GM12865 (cell line): ENCODE measurements at places on chromosomes 13 and 19.

DNA sequence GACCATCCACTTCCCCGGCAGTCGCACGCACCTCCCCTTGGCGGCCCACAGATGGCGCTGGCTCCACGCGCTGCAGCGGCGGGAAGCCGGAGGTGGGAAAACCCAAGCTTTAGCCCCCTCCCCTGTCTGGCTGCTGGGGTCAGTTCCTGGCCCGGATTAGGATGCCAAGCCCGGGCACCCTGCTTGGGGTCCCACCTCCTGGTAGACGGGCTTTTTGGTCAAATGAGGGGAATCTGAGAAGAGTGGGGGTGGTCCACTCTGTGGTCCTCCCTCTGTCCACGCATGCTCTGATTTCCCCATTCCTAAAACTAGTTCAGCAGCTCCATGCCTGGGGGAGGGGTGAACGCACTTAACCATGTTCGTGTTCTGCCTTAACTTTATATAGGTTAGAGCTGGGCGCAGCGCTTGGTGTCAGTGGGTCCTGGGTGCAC lies 8.1 kb upstream of the ADGRE2 start:
- DNase-seq: peak; percentile 38

GRCh38 chr19:44607049-44607448 lies 6.3 kb upstream of the IGSF23 start:
- no peak for DNase-seq

DNA sequence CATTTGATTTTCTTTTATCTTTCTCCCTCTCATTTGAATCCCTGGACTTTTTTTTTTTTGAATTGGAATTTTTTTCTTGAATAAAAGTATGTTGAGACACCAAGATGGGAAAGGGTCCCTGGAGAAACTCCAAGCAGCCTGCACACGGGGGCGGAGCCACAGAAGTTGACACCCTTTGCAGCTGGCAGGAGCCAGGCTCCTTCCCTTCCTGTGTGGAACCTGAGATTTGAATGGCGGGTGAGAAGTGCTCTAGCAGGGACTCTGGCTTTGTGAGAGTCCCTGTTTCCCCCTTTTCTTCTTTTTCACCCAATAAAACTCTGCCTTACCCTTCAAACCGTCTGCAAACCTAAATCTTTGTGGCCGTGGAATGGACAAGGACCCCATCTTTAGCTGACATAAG lies 1381.0 kb upstream of the MIR17HG start:
- no peak for DNase-seq

- DNase-seq: no peak
Measured at GRCh38 chr19:39415111-39416046, 2.9 kb downstream of the PLEKHG2 start.

GRCh38 chr13:58933475-58933874 lies 1230.3 kb downstream of the DIAPH3 start:
- no peak for DNase-seq

DNA sequence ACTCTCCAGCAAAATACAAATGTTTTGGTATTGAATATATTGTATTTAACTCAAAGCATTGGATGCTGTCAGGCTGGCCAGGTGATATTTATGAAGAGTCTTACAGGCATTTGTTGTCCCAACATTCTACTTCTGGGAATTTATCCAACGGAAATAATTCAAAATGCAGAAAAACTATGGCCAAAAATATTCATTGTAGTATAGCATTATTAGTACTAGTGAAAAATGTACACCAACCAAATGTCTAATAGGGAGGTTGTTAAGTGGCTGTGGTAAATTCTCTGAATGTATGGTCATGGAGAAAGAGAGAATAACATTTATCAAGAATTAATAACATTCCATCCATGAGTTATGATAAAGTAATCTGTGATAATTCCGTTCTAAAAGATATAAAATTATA lies 38.6 kb upstream of the GAS6 start:
- DNase-seq: no peak

DNA sequence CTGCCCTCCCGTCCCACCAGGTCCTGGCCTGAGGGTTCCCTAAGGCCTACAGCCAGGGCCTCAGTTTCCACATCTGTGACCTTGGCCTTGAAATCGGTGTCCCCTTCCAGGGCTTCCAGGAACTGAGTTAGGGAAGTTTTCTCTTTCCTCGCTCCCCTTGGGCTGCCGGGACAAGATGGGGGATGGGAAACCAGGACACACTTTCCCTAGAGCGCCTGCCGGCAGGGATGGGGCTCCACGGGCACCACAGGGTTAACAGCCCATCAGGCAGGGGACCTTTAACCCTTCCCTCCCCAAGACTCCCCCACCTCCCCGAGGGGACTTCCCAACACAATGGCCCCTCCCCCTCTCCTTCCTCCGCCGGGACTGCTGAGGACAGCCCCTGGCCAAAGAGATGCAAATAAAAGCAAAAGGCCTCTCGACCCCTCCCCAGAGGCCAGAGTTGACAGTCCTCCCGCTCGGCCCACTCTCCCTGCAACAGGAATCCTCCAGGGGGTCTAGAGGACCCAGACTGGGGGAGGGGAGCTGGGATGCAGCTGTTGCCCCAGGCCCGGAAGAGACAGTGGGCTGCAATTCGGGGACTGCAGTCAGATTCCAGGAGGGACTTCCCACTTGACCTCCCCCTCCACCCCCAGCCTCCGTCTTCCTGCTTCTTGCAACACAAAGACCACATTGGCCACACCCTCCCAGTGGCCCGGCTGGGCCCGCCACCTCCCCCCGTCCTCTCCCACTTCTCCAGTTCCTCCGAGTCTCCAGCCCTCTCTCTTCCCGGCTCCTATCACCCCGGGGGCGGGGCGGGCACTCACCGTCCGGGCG lies 3.4 kb downstream of the BBC3 start:
- peak; percentile 92 for DNase-seq

GRCh38 chr19:43353606-43354304 lies at the start of gene CD177:
Gene CD177 (plus strand): TSS chr19:43353686. CDS start chr19:43353715, 29 bp downstream.
- no peak for DNase-seq

DNA sequence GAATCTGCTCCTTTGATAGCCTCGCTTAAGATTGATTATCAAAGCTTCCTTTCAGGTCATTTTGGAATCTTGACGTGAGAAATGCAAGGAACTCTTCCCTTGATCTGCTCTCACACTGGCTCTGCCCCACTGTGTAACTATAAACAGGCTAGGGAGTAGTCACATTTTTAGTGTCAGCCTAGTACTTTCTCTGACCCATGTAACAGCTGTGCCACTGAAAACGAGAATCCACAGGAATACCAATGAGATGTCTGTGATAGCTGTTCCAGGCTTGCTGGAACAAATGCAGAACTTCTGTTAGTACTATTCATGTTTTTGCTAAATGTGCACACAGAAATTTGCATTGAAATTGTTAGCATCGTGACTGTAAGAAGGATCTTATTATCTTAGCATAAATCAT lies 221.3 kb downstream of the MYO16 start:
- no peak for DNase-seq

- DNase-seq: no peak
Measured at GRCh38 chr19:19737559-19738332, 4.8 kb upstream of the ZNF14 start.

GRCh38 chr19:6015841-6016545 lies 38.1 kb upstream of the RANBP3 start:
- DNase-seq: no peak

- no peak for DNase-seq
Measured at GRCh38 chr13:42149136-42149535, 100.7 kb downstream of the DGKH start.

DNA sequence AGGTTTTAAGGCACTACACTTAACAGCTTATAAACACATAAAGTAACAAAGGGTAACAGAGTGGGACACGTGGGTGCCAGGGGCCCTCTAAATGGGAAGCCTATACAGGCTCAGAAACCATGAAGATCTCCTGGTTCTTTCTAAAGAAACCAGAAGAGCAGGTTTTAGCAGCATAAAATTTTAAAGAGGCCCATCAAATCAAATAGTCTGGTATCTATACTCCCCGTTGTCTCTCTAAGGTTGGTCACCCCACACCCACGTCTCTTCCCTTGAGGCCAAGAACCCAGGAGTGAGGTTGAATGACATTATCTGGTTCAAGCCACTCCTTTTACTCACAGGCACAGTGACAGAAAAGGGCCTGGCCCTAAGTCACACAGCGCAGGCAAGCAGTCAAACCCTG lies 4.6 kb upstream of the DYRK1B start:
- no peak for DNase-seq
